Cardiac muscle cell (in vitro differentiated cells and primary cell): ENCODE measurements at places on chromosomes 7 and 10. TPM values are rescaled to one million over a fixed set of nuclear protein-coding genes. Genes with fewer than 3 reads are reported as not detected.

The ACTL6B gene
- total RNA-seq, result not detected in 2 replicates

The GALNT17 gene
- 2.3 and 5.2 TPM in 2 replicates for total RNA-seq

The ADAMTS14 gene
- 0.63 and 1.9 TPM in 2 replicates for total RNA-seq

The CCL26 gene
- total RNA-seq, result not detected in 2 replicates

The NEURL1 gene
- 2.3 and 2.7 TPM in 2 replicates for total RNA-seq

The BMPR1A gene
- 37.0 and 39.4 TPM in 2 replicates for total RNA-seq

DNA sequence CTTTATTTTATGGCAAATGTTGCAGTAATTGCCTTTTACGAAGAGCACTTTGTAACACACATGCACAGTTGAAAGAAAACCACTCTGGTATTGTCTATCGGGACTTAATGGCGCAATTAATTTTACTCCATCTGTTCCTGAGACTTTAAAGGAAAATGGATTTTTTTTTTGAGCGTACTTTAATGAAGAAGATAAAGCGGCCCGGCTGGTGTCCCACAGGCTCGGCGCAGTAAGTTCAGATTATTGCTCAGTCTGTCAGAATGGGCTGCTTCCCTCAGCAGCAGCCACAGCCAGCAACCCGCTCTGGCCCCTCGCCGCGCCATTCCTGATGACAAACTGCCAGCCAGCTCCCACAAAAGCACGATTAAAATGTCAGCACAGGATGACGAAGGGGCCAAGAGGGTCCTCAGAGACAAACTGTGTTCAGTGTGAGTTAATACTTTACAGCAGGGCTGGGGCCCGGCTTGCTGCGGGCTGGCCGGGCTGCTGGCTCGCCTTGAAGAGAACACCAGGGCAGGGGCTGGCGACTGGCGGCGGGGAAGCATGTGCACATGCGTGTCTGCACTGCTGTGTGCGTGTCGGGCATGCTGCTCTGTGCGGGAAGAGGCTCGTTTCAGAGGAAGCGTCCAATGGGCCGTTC, 501.0 kb upstream of the GALNT17 start:
- DNase-seq, result peak; percentile 57

DNA sequence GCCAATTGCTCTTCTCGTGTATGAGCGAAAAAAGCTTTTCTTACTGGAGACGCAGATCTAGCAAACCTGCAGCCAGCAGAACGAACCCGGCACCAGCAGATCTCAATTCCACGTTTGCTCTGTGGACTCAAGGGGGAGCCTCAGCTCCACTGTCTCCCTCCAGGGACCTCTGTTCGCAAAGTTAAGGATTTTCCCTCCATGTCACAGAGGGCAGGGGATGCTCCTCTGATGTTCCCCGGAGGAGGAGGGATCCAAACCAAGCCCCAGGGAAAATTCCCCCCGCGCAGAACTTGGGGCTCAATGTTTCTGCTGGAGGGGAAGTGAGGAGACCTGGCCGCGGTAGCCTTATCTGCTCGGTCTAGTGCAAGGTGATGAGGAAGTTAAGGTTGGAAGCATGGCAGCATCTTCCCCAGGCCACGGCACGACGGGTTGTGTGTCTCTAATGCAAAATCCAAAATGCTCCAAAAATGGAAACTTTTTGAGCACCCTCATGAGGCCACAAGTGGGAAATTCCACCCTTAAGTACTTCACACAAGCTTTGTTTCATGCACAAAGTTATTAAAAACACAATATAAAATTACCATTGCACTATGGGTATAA, 9.0 kb downstream of the IQCE start:
- peak; percentile 55 for DNase-seq

GRCh38 chr7:44958645-44959344, 20.0 kb downstream of the MYO1G start:
- no peak for DNase-seq

DNA sequence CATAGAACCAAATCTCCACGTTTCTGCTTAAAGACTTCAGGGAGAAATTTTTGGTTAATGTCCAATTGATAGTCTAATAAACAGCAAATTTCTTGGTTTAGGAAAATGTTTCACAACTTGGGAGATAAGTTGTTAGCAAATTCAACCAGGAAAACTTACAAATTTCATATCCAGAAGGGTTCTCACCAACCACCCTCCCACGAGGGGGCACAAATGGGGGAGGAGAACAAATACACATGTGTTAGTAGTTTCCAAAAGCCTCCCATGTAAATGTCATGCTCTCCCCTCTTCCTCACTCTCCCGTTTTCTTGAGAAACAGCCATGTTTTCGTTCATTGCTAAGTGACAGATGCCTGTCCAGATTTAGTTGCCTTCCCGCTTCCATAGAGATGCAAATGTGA, 10.5 kb downstream of the DOCK4 start:
- DNase-seq, result peak; percentile 13

GRCh38 chr7:77989981-77990566, 191.5 kb downstream of the PHTF2 start:
- no peak for DNase-seq

DNA sequence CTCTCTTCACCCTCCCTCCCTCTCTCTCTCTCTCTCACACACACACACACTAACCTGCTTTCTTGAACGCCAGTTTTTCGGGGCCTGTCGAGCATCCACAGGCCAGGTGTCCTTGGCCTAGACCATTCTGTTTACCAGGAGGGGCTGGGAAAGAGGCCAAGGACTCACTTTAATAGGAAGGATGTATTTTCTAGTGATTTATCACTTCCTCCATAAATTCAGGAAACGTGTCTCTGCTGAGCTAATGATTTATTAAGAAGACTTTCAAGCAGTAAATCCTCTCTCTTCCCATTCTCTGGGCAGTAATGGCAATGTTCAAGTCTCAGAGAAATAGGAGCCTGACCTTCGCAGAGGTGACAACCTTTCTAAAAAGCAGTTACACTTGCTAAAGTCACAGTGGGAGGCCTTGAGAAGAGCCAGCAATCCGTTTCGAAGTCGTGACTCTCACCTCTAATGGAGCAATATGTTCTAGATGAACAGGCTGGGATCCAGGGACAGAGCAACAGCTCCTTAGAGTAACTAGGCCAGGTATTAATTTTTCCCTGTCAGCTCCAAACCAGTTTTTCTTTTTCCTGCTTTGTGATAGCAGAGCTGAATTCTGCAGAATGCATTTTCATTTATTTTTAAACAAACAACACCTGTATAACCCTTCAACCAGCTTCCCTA, 1357.5 kb upstream of the SORCS1 start:
- DNase-seq, result no peak
